Cortex of kidney (tissue), 1 donor: ENCODE measurements at places on chromosomes 3 and 15.

GRCh38 chr3:156474560-156475389 lies 80.1 kb downstream of the SSR3 start:
- DNase-seq: no peak

DNA sequence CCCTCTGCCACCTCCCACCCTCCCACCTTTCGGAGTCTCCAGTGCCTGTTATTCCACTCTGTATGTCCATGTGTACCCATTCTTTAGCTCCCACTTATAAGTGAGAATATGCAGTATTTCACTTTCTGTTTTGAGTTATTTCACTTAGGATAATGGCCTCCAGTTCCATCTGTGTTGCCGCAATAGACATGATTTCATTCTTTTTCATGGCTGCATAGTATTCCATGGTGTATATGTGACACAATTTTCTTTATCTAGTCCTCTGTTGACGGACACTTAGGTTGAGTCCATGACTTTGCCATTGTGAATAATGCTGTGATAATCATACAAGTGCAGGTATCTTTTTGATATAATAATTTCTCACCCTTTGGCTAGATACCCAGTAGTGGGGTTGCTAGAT lies 91.0 kb upstream of the UBE3A start:
- no peak for DNase-seq

DNA sequence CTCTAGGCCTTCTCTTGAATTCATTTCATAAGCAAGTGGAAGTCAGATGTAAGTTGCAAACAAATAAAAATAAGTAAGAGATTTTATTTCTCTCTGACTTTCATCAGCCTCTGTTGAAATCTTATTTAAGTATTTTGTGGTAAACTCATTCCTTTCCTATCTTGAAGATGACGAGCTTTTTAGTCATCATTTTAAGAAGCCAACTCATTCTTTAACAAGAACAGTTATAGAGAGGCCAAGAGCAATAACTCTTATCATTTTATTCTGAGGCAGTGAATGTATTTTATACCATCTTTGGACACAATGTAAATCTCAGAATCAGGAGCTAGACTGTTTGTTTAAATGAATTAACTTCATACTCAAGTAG lies 147.5 kb upstream of the MBNL1 start:
- no peak for DNase-seq

DNA sequence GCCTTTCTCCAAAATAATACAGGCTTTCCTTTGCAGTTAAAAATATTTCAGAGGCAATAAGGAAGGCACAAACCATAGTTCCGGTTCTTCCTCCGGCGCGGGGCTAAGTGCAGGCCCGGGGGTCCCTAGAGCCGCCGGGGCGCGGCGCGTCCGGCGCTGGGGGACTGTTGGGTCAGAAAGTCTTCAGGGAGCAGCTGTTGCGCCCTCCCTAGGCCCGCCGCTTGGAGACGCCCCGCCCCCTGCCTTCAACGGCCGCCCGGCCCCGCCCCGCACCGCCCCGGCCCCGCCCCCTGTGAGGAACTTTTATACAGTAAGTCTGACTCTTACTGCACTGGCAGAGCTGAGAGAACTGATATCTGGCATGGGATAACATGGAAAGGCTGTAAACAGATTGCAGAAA lies 283.1 kb upstream of the ARL6 start:
- DNase-seq: no peak

GRCh38 chr3:81726132-81726531 lies 35.3 kb downstream of the GBE1 start:
- DNase-seq: no peak

DNA sequence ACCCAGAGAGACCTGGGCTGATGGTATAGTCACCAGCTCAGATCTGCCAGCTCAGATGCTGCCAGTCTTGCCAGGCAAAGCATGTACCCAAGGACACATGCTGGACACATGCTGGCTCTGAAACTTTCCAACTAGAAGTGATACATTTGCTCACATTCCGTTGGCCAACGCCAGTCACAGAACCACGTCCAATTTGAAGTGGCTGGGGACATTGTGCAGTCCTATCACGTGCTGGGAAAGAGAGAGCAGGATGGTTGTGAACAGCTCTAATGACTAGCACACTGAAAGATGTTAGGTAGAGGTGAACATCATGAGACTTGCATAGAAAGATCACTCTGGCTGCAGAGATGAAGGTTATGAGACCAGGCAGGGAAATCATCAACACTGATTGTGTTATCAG lies 308.5 kb upstream of the ROPN1 start:
- no peak for DNase-seq

DNA sequence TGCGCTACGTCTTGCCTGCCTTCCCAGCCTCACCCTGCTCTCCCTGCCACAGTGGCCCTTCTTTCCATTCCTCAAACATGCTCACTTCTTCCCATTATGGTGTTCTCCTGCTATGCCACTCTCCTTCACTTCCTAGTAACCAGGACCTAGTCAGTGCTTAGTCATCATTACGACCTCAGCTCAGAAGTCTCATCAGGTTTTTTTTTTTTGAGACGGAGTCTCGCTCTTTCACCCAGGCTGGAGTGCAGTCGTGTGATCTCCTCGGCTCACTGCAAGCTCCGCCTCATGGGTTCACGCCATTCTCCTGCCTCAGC lies 149.5 kb downstream of the GREM1 start:
- no peak for DNase-seq

DNA sequence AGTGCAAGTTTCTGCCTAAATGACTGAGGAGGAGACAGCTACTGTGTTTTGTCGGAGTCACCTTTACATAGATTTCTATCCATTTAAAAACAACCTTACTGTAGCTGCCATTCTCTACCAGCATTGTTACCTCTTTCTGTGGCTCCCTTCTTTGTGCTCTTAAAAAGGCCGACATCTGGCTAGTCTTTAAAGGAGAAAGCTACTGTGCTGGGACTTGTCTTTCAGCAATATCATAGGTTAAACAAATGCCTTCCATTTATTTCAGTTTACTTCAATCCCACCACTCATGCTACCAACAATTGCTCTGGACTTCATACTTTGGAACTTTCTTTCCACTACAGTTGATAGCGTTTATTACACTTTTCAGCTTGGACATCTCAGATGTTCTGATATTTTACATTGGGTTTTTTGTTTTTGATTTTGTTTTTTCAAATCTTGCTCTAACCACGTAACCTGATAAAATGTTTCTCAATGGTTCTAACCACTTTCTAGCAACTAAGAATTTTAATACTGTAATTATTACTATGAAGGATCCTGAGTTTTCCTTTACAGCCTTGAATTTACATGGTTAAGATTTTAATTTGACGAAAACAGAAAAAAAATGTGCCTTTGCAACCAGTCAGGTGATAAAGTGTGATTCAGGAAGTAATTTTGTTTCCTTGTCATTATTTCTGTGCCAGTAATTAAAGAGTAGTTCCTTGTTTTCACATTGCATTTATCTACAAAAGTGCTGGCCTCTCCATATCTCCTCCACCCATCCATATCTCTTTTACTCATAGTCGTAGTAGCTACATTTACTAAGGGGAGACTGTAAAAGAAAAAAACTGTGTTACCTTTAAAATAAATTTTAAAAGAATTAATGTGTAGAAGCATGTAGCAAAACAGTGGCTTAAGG lies 1.3 kb upstream of the CBLB start:
- DNase-seq: no peak

GRCh38 chr3:55731741-55732140 lies 244.6 kb upstream of the WNT5A start:
- no peak for DNase-seq

DNA sequence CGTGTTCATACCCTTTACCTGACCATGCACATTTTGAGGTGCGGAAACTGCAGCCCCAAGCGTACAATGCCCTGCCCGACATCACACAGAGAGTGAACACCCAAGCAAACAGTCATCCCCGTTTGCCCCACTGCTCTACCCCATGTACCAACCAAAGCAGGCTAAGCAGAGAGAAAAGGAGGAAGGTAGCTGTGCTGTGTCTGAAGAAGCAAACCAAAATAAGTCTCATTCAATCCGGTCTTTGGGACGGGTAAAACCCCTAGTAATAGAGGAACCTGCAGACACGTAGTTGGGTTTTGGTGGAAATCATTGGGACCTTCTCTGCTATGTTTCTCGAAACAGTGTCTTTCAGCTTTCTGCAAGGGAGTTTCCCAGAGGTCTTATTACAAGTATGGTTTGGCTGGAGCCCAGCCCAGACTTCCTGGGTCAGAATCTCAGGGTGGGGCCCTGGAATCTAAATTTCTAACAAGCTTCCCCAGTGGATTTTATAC lies 164.6 kb upstream of the HES1 start:
- DNase-seq: no peak

DNA sequence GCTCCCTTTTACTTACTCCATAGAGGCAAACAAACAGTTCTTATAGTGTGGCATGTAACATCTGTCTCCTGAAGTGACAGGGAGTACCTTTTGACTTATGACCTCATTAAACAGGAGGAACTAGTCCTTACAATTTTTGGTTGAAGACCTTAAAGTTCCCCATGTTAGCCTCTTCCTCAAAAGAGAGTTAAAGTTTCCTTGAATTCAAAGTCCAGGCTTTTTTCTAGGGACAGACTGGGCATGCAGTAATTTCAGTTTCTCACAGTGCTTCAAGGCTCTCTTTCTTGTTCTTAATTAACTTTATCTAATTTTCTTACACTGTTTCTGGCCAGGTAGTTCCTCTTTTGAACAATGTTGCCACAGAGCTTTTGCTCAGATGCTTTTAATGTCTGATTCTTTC lies 12.1 kb downstream of the GOLM2 start:
- DNase-seq: no peak

DNA sequence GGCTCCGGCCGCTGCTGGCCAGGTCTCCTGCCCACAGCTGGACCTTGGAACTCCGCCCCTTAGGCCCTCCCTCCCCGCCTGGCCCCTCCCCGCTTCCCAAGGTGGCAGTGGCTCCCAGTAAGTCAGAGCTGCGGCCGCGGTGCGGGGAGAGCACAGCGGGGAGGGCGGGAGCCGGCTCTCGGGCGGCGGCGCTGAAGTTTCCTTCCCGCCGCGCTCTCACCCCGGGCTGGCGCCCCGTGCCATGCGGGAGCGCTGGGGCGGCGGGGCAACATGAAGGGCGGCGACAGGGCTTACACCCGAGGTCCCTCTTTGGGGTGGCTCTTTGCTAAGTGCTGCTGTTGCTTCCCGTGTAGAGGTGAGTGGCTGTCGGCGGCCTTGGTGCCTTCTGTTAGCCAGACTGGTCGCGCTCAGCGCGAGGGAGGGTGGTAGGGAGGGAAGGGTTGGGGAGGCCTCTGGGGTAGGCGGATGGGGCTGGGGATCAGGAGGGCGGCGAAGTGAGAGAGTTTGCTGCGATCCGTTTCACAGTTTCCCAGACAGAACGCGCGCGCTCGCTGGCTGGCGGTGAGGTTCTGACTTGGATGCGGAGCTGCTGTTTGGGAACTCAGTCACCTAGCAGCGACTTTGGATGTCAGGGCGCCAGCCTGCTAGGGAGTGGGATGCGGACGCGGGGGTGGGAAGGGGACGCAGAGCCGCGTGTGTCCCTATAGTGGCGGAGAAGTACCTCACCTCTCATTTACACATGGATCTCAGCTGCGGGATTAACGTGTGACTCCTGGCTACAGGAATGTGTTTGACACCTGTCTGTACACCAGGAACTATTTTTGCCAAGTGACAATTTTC lies 145.5 kb upstream of the UMPS start:
- DNase-seq: no peak

- no peak for DNase-seq
These were observed 38.6 kb downstream of the CCDC80 start for GRCh38 chr3:112602217-112602838.

GRCh38 chr3:99965077-99965476 lies 147.4 kb downstream of the CMSS1 start:
- DNase-seq: no peak

GRCh38 chr3:26931896-26932295 lies 309.3 kb downstream of the LRRC3B start:
- no peak for DNase-seq

DNA sequence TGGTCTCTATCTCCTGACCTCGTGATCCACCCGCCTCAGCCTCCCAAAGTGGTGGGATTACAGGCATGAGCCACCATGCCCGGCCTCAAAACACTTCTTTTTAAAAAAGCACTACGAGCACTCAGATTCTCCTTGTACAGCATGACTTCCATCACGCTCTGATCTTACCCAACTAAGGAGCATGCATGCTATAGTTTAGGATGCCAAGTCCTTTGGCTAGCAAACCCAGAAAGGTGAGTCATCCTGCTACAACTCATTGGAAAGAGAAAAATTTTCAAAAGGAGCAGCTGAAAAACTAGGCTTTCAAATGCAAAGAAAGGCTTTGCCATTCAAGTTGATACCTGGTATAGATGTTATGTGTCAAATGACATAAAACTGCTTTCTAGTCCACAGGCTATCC lies 70.3 kb upstream of the PRICKLE2 start:
- no peak for DNase-seq

GRCh38 chr3:3087716-3088465 lies 22.3 kb downstream of the IL5RA start:
- DNase-seq: no peak

- DNase-seq: no peak
These were observed 30.1 kb downstream of the SCG5 start for GRCh38 chr15:32671339-32672325.

GRCh38 chr3:24905266-24905665 lies 410.6 kb upstream of the THRB start:
- DNase-seq: no peak

- DNase-seq: no peak
These were observed 53.4 kb downstream of the BTLA start for GRCh38 chr3:112445839-112446238.

GRCh38 chr15:43775411-43775965 lies 1.3 kb downstream of the ELL3 start:
- DNase-seq: no peak

DNA sequence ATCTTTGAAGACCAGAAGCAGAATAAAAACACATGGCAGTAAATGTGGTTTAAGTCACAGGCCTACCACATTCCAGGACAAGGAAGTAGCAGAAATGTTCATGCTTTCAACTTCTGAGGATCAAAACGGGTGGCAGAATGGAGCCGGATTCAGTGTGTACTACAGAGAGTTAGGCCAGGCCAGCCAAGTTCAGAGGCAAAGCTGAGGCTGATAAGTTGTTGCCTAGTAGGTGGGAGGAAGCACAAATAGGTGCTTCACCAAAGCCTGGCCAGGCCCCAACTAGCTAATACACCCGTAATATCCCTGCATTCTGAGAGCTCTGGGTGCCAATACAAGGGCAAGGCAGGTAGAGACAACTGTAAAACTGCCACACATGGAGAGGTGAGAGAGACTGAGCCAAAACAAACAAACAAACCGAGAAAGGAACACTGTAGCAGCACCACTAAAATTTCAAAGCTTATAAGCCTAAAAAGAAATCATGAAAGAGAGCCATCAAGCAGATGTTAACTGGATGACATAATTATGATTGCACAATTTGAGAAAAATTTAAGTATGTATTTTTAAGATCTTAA lies 156.4 kb upstream of the CBLB start:
- DNase-seq: no peak

GRCh38 chr15:100717596-100717995 lies 115.2 kb downstream of the ASB7 start:
- no peak for DNase-seq

DNA sequence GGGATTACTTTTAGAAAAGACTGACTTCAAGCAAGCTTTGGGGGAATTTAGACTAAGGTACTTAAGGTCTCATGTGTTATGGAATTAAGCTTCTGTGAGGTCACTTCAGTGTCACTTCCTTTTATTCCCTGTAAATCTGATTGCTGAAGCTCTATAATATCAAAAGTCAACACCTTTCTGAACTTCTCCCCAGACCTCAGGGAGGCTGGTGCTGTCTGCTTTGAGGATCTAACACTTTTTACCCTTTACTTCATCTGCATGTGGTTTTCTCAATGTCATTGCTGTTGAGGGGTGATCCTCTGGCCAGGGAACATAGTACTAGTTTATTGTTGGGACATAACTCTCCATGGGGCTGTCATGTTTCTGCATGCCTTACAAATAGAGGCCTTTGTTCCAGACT lies 41.8 kb upstream of the RASGRF1 start:
- DNase-seq: no peak
